Stimulated activated CD4-positive, alpha-beta T cell treated with anti-CD3 and anti-CD28 coated beads, TNF-alpha, amount 100 ng/mL, for 1 hour (primary cell): ENCODE measurements at places on chromosomes 1 and 21.

GRCh38 chr1:218259800-218260199, 25.3 kb upstream of the RRP15 start:
- DNase-seq = no peak

- DNase-seq = no peak
Measured at GRCh38 chr1:238895911-238896310, 490.5 kb upstream of the CHRM3 start.

DNA sequence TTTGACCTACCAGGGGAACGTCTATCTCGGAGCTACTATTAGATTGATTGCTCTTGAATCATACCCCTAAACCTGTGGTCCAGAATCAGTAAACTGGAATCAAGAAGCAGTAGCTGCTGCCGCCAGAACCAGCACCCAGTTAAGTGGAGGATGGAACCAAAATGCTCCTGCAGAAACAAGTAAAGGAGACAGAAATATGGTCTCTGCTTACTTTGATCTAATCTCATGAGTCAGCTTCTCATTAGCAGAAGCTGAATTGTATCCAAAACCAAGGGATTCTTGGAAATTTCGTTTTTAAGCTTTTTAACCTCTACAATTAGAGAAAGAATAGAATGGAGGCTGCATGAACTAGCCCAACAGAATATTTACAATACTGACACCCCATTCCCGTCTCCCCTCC, 42.6 kb upstream of the PIGV start:
- DNase-seq = no peak

GRCh38 chr21:17730782-17731181, 88.4 kb downstream of the C21orf91 start:
- DNase-seq = no peak

GRCh38 chr1:19885821-19886220, 3.6 kb downstream of the OTUD3 start:
- no peak for DNase-seq

GRCh38 chr1:160590488-160590887, 11.2 kb upstream of the CD84 start:
- no peak for DNase-seq

- no peak for DNase-seq
Measured at GRCh38 chr1:63463248-63463647, 59.8 kb downstream of the ITGB3BP start.

DNA sequence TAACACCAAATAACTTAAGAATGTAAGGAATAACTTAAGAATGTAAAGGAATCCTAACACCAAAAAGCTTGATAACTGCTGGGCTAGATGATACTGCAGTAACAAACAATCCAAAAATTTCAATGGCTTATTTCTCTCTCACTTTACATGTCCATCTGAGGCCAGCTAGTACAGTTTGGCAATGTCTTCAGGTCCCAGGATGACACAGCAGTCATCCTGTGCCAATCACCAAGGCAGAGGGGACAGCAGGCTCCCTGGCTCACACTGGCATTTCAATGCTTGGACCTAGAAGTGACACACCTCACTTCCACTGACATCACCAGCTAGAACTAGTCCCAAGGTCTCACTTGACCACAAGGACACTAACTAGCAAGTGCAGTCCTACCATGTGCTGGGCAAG, 15.3 kb downstream of the DNAJC11 start:
- DNase-seq = no peak

DNA sequence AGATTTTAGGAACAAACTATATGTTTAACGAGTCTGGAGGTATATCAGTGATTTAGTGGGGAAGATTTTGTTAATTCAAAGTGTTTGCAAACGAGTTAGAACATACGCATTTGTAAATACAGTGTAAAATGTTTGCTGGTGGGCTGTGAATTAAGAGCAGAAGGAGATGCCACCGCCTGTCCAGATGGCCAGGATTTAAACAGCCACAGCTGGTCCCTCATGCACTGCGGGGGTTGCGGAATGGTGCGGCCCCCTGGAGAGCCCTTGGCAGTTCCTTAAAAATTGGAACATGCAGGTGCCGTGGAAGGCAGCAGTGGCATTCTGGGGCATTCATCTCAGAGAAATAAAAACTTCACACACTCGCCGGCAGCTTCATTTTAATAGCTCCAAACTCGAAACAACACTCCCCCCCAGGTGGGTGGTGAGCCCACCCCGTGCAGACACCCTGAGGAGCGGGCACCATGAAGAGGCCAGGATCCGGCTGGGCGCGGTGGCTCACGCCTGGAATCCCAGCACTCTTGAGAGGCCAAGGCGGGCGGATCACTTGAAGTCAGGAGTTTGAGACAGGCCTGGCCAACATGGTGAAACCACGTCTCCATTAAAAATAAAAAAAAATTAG, 3.5 kb upstream of the C1orf159 start:
- DNase-seq = no peak

GRCh38 chr1:89910780-89911179, 84.1 kb upstream of the ZNF326 start:
- no peak for DNase-seq

GRCh38 chr1:6184083-6184783, 4.1 kb upstream of the CHD5 start:
- DNase-seq = no peak

DNA sequence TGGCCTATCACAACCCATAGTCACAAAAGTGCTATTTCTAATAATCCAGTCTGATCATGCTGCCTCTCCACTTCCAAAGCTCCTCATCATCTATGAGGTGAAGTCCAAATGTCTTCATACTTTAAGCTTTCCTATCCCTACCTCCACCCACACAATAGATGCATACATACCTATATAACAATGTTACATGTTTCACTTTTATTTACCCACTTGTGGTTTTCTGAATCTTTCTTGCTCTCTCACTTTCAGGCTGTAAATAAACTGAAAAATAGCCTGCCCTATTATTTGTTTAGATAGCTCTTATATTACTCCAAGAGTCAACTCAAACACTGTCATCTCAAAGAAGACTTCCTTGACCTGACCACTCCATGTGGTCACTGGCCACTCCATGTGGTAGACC, 406.8 kb upstream of the BEND5 start:
- no peak for DNase-seq

DNA sequence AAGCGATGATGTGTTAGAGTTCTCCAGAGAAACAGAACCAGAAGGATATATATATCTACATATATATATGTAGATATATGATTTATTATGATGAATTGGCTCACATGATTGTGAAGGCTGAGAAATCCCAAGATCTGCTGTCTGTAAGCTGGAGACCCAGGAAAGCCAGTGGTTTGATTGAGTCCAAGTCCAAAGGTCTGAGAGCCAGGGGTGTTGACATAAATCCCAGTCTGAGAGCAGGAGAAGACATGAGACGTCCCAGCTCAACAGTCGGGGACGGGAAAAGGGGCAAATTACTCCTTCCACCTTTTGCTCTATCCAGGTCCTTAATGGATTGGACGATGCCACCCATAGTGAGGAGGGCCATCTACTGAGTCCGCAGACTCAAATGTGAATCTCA, 126.6 kb downstream of the PRDM2 start:
- no peak for DNase-seq

- DNase-seq = no peak
Measured at GRCh38 chr1:168972225-168972624, 134.3 kb upstream of the ATP1B1 start.

DNA sequence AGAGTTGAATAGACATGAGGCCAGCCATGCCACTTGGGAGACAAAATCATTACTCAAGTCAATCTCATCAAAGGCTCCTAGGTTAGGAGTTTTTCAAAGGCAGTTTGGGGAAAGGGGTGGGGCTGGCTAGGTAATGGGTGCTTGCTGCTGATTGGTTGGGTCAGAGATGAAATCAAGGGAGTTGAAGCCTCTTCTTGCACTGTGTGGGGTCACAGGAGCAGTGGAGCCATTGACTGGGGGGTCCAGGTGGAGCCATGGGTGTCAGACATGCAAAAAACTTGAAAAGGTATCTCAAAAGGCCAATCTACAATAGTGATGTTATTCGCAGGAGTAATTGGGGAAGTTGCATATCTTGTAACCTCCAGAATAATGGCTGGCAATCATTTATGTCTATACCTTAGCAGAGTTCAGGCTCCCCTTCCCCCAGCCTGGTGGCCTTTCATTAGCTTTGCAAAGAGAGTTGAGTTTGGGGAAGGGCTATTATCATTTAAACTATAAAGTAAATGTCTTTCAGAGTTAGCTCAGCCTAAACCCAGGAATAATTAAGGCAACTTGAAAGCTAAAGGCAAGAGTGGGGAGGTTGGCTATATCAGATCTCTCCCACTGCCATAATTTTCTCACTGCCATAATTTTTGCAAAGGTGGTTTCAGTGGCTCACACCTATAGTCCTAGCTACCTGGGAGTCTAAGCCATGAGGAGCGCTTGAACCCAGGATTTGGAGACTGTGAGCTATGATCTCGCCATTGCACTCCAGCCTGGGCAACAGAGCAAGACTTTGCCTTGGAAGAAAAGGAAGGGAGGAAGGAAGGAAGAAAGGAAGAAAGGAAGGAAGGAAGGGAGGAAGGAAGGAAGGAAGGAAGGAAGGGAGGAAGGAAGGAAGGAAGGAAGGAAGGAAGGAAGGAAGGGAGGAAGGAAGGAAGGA, 7.8 kb upstream of the PINK1 start:
- DNase-seq = no peak

DNA sequence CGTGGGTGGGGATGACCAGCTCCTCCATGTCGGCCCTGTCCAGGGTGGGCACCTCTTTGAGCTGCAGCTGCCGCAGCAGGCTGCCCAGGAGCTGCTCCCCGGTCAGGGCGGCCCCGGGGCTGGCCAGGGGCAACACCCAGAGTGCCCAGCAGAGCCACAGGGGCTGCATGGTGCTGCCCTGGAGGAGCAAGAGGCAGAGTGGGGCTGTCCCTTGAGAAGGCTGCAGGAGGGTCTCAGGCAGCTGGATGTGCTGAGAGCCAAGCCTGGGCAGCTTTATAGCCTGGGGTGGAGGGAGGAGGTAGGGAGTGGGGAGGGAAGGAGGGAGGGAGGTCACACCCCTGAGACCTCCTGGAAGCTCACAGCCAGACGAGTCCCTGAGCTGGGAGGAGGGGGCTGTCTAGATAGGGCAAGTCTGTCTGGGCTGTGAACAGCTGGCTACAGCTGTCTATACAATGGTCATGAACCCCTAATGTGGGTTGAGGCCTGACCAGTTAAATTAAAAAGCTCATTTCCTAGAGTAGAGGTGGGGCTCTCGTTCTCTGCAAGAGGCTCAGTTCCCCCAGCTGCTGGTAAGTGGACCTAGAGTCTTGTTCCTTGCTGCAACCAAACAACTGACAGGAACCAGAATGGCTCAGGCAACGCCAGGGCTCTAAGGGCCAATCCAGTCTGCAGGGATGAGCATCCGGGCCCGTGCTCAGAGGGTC, at the start of gene LEFTY1:
Gene LEFTY1 (minus strand): TSS at position 249 of the 704 bp plus-strand sequence. CDS start 80 bp downstream, at position 169.
- DNase-seq = no peak

DNA sequence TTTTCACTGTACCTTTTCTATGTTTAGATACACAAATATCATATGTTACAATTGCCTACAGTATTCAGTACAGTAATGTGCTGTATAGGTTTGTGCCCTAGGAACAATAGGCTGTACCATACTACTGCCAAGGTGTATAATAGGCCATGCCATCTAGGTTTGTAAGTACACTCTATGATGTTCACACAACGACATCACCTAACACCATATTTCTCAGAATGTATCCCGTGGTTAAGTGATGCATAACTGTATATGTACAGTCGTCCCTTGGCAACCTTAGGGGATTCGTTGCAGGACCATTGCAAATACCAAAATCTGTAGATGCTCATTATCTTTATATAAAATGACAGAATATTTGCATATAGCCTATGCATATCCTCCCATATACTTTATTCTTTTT, 5.8 kb upstream of the SSR2 start:
- DNase-seq = no peak

GRCh38 chr1:78009836-78010235, 5.1 kb downstream of the DNAJB4 start:
- DNase-seq = no peak

DNA sequence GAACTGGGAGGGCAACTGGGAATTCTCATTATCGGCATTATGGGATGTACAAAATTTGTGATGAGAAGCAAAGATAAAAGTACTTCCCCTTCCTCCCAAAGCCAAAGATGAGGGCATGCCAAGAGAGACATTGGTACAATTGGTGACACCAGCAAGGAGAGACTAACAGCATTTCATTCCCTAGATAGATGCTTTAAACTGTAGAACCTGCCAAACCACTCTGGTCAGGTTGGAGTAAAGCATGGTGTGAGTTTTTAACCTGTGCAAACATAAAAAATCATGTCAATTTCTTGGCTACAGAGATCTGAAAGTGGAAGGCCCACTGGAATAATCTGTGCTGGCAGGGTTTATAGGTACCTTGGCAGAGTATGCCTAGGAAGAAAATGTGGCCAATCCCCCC, 19.4 kb downstream of the CTXND2 start:
- DNase-seq = no peak

- DNase-seq = no peak
Measured at GRCh38 chr1:61389194-61389925, 307.0 kb downstream of the NFIA start.

GRCh38 chr1:21759182-21759581, 23.8 kb downstream of the USP48 start:
- no peak for DNase-seq

GRCh38 chr1:21820597-21821232, 8.7 kb downstream of the LDLRAD2 start:
- DNase-seq = no peak

DNA sequence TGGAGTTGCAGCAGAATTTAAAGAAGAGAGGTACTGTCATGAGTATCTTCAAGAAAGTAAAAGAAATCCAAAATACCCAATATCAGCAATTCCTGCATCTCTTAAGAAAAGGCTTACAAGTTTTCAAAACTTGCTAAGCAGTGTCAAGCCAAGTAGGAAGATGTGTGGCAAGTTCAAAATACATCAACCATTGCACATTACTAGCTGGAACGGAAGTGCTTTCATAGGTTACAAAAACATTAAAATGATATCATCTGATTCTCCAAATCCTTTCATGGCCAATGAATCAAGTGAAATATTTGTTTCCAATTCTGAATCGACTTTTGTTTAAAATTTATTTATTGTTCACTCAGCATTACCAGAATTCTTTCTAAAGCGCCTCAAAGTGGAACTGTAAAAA, 5.7 kb upstream of the ABCA4 start:
- no peak for DNase-seq

DNA sequence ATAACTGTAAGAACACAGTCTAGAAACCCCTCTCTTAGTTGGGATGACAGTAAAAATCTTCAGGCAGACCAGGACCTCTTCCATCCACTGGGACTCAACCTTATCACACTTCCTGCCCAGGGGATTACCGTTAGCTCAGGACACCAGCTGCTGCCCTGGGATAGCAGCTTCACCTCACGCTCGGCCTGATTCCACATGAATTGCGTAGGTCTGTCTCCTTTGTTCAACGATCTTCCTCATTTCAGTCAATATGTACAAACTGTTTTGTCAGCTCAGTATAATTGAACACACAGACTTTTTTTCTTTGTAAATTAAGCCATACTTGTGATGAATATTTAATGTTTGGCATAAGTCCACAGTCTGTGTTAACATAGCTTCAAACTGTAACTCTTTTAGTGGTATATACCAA, 290.4 kb downstream of the GRIK1 start:
- no peak for DNase-seq

- DNase-seq = no peak
Measured at GRCh38 chr21:41133874-41134522, 34.0 kb upstream of the BACE2 start.

GRCh38 chr1:219257751-219258150, 84.1 kb downstream of the LYPLAL1 start:
- DNase-seq = no peak
